ENCODE measurements at places on chromosomes 1 and 21.

DNA sequence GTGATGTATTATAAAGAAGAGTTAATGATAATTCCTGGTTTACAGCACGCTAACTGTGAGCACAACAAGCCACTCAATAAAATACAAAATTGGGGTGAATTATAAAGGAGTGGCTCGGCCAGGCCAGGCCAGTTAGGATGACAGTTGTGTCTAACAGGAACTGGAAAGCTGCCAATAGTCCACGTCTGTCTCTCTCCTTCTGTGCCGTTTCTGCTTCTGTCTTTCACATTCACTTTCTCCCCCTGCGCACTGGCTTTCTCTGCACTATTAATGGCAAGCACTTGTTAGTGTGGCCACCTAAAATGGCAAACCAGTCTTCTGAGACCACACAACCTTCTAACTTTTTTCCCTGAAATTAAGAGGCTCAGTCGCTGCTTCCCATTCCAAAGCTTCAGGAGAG lies 394.3 kb downstream of the NTNG1 start:
- DNase-seq = no peak

DNA sequence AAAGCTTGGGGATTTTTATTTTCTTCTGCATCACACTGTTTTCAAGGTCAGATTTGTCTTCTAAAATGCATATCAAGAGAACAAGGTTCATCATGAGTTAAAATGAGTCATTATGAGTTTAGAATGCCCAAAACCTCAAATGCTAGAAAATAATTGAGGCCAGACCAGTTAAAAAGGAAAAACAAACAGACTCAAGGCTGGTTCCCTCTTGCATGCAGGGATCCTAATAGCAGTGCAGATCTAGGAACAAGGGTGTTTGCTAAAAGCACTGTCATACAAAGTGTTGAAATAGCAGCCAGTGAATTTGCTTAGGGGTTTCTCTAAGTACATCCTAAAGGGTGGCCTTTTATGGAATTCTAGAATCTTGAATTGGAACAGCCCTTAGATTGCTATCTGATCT lies 15.3 kb downstream of the BEND5 start:
- peak; percentile 59 for DNase-seq

DNA sequence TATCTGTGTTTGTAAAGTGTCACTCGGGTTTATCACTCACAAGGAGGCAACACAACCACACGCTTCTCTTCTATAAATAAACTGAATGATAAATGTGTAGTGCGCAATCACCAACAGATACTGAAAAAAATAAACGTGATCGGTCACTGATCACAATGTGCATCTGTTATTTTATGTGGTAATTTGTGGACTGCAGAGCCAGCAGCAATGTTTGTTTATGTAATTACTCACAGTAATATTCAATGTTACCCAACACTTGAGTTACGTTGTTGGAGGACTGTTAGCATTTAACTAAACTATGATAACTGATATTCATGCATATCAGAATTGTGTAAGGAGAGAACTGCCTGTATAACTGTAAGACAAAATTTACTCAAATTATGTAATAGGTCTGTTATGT lies 129.6 kb downstream of the USH2A start:
- DNase-seq = peak; percentile 35

DNA sequence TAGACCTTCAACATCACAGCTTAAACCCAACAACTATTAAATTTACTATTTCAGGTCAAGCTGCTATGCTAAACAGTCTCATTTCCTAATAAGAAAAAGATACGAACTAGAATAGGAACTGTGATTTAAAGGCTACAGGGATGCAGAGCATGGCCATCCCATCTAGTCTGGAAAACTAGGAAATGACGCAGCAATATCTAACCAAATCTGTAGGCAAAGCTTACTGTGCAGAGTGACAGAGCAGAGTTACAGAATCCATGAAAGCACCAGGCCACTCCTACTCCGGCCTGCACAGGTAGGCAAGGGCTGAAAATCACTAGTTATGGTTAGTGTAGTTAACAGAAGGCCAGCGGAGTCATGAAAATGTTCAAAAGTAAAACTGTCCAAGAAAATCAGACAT lies 2.1 kb downstream of the HLCS start:
- no peak for DNase-seq

DNA sequence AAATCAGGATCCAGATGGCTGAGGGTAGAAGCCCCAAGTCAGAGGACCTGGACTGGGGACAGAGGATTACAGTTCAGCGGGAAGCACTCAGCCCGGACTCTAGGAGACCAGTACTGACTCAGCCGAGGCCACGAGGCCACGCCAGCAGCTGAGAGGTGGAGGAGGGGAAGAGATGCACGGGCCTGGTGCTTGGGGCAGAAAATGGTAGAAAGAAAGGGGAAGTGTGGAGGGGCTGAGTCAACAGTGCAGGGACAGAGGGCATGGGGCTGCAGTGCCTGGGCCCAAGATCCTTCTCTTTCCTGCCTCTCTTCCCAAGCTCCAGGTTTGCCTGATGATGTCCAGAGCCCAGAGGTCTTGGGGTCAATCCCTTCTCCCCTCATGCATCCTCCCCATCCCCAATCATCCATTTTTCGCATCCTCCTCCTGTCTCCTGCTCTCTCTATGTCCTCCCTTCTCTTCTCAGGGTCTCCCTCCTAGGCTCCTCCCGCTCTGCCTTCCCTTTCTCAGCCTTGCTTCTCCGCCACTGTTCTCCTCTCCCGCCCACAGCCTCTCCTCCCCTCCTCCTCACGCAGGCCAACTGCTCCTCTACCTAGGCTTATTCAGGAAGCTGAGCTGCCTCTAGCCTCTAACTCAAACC lies 7.7 kb downstream of the ARHGEF2 start:
- no peak for DNase-seq

- DNase-seq = peak; percentile 18
These were observed 133.4 kb downstream of the COP1 start for GRCh38 chr1:176073524-176074157.

GRCh38 chr1:15186846-15187151 lies 33.3 kb downstream of the TMEM51 start:
- no peak for DNase-seq

DNA sequence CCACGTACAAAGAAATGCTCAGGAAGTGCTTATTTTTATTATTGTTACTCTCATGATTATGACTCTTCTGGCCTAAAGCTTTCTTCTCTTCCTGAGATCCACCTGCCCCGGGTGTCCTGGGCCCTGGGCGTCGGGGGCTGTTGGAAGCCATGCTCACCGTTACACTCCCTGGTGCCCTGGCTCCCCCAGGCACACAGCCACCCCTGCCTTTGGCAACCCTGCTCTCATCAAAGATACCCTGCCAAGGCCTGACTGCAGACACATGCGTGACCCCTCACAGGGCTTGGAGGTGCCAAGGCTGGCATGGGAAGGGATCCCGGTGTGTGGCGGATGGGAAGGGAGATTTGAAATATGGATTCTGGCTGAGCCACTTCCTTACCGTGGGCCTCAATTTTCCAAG lies 3.3 kb upstream of the KISS1 start:
- DNase-seq = no peak

DNA sequence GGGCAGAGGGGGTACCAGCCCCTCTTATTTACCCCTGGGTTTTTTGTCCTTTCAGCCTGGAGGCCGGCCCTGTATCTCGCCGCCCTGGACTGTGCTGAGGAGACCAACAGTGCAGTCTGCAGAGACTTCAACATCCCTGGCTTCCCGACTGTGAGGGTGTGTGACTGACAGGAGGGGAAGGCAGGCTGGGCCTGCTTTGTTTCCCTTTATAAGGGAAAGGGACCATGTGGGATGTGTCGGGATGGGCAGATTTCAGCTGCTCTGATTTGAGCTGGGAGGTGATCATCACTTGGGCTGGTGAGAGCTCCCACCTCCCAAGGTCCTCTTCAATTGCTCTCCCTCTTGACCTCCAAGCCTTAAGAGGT lies 11.7 kb downstream of the QSOX1 start:
- DNase-seq = no peak

GRCh38 chr1:157005965-157006364 lies 39.6 kb downstream of the ARHGEF11 start:
- no peak for DNase-seq

DNA sequence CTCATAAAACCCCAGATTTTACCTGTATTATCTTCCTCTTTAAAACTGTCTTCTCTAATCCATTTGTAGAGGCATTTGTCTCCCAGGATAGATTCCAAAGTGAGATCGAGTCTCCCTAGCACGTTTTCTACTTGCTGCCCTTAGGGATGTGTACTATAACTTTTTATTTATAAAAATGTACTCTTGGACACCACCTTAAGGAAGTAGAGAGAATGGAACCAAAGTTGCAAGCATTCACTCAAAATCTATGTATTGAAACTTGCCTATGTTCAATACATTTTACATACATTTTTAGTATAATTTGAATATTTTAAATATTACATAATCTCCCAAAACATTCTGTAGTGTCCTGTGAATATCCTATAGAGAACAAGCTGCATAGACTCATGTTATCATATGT lies 842 bp upstream of the SPRR2A start:
- DNase-seq = no peak

GRCh38 chr21:41055266-41055665 lies 112.7 kb upstream of the BACE2 start:
- no peak for DNase-seq

GRCh38 chr1:203711251-203712007 lies 53.6 kb upstream of the LAX1 start:
- no peak for DNase-seq

DNA sequence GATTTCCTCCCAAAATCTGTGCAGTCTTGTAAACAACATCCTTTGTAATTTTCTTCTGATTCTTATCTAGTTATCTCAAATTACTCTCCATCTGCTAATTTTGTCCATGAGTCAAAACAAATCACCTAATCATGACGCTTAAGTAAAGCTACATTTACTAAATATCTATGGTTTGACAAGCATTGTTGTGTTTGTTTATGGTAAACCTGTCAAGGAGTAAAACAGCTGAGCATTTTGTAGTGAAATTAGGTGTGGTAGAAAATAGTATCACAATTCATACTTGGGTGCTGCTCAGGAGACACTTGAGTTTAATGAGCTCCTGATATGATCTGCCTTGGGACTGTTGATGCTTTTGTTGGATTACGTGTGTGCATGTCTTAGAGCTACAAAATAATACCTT lies 11.6 kb downstream of the TIPRL start:
- DNase-seq = no peak

DNA sequence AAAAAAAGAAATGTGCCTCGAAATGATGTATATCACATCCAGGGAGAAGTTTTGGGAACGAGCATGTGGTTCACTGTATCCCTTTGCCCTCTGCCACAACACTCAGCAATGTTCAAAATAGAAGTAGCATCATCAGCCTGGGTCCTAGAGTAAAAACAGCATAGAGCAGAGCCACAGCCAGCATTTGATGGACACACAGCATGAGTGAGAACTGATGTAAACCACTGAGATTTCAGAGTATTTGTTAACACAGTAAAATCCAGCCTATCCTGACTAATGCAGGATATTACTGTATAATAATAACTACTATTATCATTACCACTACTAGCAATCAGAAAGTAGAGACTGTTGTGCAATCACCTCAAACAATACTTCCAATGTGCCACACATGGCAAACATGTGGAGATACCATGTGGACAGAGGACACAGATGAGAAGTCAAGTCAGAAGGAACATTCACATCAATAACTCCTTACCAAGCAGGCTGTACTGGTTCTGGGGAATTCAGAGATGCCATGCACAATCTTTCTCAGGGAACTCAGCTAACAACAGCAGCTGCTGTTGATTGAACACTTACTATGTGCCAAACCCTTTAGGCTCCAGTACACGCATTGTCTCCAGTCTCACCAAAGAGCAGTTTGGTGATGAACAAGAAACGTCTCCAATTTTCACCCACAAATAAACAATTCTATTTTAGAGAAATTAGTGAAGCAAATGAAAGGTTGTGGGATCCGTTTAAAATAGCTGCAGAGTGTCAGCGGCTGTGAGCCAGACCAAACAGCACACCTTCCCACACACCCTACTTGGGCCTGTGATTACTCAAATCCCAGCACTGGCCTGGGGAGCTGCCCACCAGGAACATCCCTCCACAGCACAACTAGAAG lies 16.6 kb upstream of the GFI1 start:
- no peak for DNase-seq

GRCh38 chr1:116024626-116025025 lies 48.3 kb downstream of the SLC22A15 start:
- DNase-seq = no peak

GRCh38 chr1:8086055-8086454 lies 59.9 kb upstream of the ERRFI1 start:
- no peak for DNase-seq

DNA sequence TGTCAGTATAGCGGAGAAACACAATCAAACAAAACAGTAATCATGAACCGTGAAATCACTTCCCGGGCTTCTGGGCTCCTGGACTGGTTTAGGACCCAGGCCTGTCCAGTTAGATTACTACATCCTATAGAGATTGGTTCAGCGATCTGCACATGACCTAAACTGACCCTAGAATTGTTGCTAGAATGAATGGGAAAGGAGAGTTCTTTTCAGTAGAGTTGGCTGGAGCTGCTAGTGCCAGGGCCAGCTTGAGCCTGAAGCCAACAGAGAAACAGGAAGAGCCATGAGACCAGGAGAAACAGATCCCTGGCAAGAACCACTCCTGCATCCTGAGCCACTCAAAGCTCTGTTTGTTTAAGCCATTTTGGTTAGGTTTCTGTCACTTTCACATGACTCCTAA lies 474.3 kb upstream of the C1orf87 start:
- no peak for DNase-seq

DNA sequence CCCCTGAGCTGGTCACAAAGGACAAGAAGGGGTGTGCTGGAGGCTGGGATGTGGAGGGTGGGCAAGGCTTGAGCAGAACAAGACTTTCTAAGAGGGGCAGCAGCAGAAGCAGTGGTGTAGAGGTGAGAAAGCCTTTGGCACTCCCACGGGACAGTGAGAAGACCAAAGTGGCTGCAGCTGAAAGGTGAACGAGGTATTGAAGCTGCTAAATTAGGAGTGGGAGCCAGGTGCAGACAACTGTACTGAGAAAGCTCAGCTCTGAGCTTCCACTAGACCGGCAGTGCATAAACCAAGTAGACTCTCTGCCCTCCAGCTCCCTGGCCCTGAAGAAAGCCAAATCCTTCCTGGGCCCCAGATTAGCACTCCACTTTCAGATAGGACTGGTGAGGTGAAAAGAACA lies 93.0 kb downstream of the VWA5B1 start:
- no peak for DNase-seq

DNA sequence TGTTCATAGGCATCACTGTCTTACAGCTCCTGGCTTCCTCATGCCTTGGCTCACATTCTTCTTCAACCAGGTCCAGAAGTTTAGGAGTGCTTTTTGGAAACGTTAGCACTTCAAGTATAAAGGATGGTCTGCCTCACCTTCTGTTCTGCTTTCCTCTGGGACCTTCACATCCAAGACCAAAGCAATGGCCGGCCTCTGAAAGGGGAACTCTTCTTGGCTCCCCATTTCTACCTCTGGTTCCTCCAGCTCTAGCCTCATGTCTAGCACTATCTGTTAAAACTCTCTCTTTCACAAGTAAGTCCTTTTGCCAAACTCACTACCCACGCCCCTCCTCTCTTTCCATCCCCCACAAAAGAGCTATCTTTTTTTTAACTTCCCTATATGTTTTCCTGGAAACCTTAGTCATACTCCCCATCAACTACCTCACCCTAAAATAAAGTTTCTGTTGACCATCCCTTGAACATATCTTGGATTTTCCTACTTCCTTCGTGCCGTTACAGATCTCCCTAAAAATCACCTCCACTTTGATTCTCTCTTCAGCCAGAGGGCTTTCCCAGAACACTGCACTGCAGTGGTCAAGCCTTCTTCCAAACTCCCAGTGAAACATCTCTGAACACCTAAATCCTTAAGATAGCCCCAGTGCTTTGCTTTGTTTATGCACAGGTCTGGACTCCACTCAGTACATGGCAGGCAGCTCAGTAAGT lies 7.9 kb downstream of the SORT1 start:
- DNase-seq = no peak

All from AG09319 (cell line).